ENCODE measurements at places on chromosomes 7 and 10. TPM values are rescaled to one million over a fixed set of nuclear protein-coding genes. Genes with fewer than 3 reads are reported as not detected.

DNA sequence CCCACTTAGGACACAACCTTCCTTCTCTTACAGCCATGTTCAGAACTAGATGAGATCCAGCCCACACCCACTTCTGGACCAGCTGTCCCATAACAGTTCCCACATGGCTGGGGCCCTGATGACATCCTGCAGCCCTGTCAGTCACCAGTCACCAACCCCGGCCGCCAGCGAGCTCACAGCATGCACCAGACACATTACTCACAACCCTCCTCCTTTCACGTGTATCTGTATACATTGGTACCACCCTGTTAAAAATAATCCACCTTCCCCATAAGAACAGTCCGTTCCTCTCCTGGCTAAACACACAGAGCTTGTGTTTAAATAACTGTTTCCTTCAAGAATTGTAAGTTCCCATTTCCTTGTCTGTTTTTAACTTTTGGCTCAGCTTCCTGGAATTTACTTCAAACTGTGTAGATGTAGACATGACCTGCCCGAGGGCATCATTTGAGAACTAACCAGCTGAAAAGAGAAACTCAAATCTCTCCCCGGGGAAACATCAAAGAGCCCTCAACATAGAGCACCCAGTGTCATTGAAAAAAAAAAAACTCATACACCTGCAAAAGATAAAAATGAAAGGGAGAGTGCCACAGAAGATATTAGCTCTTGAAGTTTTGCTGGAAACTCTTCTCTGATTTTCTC lies 26.0 kb upstream of the PRLHR start:
- peak; percentile 38 for DNase-seq

- no peak for DNase-seq
Observed at GRCh38 chr10:113368666-113369364, 184.0 kb upstream of the HABP2 start.

- DNase-seq: no peak
Observed at GRCh38 chr7:133540096-133540860, 287.4 kb downstream of the EXOC4 start.

GRCh38 chr7:2087744-2088143 lies 145.0 kb downstream of the MAD1L1 start:
- no peak for DNase-seq

DNA sequence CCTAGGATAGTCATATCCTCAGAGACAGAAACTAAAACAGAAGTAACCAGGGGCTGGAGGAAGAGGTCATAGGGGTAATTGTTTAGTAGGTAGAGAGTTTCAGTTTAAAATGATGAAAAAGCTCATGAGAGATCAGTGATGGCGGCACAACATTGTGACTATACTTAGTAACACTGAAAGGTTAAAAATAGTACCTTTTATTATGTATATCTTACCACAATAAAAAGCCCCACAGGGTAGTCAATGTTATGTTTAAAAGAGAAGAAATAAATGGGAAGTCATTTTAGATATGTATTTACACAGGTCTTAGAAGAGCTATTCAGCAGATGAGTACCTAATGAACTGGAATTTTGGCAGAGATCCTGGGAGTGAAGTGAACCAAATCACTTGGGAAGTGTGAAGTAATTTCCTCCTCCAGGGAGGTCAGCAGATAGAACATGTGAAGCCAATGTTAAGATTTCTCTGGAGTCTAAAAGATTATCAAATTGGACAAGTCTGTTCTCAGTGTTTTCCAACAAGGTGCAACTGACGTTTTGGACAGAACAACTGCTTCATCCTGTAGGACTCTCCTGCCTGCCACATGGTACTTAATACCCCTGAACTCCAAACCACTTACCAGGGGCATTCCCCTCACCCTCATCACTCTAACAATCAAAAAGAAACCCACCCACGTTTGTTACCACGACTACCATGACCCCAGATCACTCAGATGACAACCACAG lies 6.4 kb downstream of the CDCA7L start:
- no peak for DNase-seq

- DNase-seq: no peak
Observed at GRCh38 chr7:82376739-82377138, 66.8 kb downstream of the CACNA2D1 start.

- peak; percentile 16 for DNase-seq
Observed at GRCh38 chr10:93376372-93377293, 105.5 kb downstream of the MYOF start.

ADCY1 gene
- total RNA-seq: 0.03 TPM

SPDYE9 gene
- total RNA-seq: not detected

PSD gene
- total RNA-seq: 16.7 TPM
